ENCODE measurements at places on chromosomes 2 and 18. TPM values are rescaled to one million over a fixed set of nuclear protein-coding genes. Genes with fewer than 3 reads are reported as not detected.

- no peak for DNase-seq
These were observed 6.3 kb downstream of the CFLAR start for GRCh38 chr2:201122276-201122675.

DNA sequence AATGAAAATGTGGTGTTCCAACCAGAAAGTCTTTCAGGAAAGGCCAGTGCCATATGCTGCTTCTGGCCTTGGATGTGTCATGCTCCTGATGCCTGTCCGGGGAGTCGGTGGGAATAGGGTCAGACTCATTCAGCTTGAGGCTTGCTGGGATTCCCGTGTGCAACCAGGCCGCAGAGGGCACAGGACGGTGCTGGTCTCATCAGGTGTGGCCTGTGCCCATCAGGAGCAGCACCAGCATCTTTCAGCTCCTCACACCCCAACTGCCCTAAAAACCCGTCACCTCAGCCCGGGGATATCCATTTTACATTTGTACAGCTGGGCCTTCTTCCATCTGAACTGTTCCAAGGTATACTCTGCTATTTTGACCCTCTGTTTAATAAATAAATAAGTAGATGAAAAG lies 13.3 kb upstream of the CNNM3 start:
- DNase-seq, result no peak

DNA sequence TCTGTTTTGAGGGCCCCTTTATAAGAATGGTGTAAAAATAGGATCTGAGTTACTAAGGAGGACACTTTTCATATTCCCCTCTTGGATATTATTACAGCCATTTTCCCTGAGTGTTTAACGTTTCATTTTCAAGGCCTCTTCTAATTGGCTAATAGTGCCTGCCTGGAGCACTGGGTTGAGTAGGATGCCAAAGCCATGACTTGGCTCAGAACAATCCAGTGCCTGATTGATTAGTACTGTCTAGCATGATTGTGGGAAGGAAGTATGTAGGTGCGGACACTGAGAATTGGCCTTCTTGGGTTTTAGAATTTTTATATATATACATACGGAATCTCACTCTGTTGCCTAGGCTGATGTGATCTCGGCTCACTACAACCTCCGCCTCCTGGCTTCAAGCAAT lies 66.1 kb downstream of the NAB1 start:
- no peak for DNase-seq

RSAD2 gene
- 4.7 TPM for total RNA-seq

DNA sequence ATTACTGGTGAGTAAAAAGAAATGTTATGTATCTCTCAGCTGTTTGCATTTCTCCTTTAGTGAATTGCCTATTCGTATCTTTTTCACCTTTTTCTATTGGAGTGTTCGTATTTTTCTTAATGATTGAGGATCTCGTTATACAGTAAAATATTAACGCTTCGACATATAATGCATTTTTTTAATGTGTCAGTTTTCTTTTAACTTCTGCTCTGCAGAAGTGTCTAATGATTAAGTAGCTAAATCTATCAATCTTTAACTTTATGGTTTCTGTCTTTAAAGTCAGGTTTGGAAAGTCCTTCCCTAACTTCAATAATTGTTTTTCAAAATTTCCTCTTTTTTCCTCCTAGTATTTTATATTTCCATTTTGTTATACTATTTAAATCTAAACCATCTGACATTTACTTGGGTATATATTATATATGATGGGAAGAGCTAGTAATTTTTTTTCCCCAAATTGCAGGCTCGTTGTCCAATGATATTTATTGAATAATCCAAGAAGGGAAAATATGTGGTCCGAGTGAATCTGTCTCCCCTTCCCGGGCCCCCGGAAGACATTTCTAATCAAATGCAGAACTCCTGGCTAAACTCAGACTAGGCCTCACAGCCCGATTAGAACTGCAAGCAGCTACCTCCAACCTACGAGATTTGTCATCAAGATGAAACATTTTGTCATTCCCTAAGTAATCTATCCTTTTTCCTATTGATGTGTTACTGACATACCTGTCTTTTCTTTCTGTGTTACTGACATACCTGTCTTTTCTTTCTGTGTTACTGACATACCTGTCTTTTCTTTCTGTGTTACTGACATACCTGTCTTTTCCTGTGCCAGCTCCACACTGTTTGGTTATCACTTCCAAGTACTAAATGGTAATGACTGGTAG lies 17.2 kb downstream of the PCBP1 start:
- peak; percentile 40 for DNase-seq

DNA sequence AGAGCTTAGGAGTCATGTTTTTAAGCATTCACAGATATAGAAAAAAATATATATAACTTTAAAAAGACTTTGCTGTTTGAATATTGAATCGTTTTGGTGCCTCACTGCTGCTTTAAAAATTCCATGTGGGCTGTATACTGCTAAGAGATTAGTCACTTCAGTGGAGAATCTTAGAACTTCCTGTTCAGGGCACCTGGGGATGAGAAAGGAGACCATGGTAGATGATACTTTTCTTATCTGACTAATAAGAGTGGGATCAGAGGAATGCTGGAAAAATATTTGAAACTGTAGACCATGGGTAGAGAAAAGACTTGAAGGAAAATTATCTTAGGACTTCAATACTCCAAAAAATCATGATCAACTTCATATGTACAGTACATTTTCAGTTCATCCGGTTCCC lies 442.2 kb upstream of the SETBP1 start:
- no peak for DNase-seq

DNA sequence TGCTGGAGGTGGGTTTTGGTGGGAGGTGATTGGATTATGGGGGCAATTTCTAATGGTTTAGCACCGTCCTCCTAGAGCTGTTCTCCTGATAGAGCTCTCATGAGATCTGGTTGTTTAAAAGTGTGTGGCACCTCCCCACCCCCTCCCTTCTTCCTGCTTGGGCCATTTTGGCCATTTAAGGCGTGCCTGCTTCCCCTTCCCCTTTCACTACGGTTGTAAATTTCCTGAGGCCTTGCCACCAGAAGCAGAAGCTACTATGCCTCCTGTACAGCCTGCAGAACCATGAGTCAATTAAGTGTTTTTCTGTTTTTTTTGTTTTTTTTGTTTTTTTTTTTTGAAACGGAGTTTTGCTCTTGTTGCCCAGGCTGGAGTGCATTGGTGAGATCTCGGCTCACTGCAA lies 335.7 kb upstream of the HS6ST1 start:
- DNase-seq, result no peak

DNA sequence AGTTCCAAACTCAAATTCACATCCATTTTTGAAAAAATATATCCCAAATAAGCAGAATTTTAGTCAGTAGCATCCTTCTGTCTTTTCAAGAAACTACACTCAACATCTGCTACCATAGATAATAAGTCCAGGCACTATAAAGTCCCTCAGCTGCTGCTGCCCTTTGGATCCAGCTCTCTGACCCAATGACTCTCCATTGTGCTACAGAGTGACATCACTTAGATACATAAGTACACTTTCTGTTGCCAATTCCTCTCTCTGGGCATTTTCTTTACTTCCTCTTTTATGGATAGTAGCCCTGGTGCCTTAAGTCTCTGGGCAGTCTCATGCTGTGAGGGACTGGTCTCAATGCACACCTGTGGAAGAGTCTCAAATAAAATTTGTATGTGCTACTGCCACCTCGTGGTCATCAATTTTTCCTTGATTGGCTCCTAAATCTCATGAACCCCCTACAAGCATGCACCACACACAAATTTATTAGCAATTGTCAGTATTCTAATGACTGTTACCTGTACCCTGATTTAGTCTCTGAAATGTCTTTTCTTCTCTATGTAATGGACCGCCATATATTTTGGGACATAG lies 219.2 kb downstream of the LRP1B start:
- no peak for DNase-seq

DNA sequence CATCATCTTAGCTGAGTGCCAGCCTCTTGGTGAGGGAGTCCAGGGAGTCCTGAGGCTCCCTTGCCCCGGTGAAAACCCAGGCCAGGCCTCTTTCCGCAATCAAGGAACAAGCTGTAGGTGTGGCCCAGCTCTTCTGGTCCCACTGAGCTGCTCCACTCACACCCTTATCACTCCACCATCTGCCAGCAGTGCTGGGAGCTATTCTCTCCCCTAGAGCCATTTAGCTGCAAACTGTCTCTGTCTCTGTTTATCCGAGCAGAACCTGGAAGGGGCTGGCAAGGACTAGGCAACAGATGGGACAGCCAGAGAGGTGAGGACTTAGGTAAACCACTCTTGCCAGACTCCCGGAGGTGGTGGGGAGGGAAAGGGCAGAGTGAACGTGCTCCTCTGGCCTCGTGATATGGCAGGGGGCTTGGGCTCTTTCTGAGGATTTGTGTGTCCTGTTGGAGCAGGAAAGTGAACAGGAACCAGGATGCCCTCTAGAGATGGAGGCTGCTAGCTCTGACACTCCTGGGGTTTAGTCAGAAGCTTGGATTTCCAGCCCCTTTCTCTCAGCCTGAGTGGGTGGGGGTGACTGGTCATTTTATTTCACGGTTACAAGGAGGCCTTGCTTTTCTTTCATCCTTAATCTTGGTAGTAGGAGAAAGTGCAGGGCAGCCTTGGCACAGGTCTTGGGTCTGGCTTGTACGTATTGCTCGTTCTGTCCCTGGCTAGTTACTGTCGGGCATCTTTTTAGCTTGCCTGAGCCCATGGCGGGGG lies 19.6 kb downstream of the B3GNT2 start:
- DNase-seq, result no peak

SCTR gene
- 0.44 TPM for total RNA-seq

GRCh38 chr2:112972423-112973086 lies 5.3 kb upstream of the IL36G start:
- no peak for DNase-seq

MYO7B gene
- total RNA-seq, result 0.56 TPM

DNA sequence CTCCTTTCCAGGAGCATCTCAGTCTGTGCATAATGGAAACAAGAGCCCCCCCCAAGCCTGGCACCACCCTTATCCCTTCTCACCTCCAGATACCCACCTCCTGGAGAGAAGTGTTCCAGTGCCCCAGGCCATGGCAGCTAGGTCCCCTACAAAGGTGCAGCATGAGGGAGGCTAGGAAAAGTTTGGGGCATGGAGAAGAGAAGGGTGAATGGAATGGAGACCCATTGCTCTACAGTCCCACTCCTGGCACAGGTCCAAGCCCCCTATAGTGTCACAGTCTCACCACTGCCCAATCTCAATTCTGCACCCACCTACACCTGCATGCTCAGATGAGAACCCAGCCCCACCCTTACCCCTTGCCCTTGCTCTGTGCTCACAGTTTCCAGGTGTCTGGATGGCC lies 897 bp downstream of the SLC23A3 start:
- DNase-seq, result no peak

DNA sequence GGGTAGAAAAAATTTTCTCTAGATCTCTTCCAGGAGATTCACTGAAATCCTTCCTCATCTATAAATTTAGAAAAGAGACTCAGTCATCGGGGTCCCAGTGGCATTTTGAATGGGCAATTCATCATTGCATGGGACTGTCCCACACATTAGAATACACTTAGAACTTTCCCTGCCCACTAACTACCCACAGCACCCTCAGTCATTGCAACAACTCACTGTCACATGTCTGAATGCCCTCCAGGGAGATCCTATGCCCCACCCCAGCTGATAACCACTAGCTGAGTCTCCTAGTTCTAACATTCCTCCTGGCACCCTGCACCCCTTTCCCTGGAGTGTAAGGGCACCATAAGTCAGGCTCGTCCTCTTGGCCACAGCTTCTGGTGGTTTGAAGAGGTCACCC lies 89.6 kb downstream of the INSIG2 start:
- no peak for DNase-seq

SCYGR4 gene
- total RNA-seq, result not detected

GRCh38 chr18:28855989-28856388 lies 679.1 kb upstream of the CDH2 start:
- DNase-seq, result no peak

DNA sequence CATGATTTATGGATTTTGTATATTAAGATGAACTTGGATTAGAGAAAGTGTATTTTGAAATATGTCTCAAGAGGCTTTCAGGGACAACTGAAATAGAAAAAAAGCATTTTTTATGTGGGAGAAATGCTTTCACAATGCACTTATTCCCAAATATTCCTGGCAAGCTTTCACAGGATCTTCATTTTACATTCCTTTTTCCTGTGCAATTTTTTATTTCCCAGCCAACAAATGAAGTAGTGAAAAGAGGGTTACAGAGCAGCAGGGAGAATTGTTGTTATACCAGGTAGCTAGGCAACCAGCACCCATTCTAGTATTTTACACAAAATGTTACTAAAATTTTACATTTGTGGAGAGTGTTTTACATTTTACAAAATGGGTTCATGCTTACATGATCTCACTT lies 167.0 kb upstream of the RPRM start:
- DNase-seq, result no peak

ST6GAL2 gene
- not detected for total RNA-seq

DNA sequence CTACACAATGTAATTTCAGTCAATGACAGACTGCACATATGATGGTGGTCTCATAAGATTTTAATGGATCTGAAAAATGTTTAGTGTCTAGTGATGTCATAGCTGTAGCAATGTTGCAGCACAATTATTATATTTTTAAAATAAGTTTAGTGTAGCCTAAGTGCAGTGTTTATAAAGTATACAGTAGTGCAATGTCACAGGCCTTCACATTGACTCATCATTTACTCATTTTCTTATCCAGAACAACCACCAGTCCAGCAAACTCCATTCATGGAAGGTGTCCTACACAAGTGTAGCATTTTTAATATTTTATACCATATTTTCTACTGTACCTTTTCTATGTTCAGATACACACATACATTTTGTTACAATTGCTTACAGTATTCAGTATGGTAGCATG lies 663.1 kb downstream of the ERBB4 start:
- no peak for DNase-seq

SERPINB13 gene
- total RNA-seq, result not detected
